Left lung (tissue), 14 donors: ENCODE measurements at places on chromosomes 4 and X. TPM values are rescaled to one million over a fixed set of nuclear protein-coding genes. Genes with fewer than 3 reads are reported as not detected.

DNA sequence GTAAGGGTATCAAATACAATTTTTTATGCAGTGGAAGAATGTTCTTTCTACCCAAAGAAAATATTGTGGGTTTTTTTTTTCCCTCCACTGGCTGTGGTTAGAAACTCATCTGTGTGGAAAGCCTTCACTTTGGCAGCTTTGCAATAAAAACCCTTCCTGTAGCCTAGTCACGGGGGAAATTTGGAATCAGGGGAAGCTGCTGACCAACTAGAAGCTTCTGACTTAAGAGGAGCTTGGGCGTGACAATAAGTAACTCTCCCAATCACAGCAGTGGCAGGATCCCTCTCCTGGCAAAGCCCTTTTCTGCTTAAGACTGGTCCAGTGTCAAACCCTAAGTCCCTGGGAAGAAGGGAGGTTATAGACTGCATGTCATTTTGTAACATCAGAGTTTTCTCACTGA, 87.9 kb downstream of the LRRC66 start:
- no peak for DNase-seq

Gene IL9R
- total RNA-seq = 1.8 TPM

Gene BCLAF3
- 14.1 TPM for total RNA-seq

DNA sequence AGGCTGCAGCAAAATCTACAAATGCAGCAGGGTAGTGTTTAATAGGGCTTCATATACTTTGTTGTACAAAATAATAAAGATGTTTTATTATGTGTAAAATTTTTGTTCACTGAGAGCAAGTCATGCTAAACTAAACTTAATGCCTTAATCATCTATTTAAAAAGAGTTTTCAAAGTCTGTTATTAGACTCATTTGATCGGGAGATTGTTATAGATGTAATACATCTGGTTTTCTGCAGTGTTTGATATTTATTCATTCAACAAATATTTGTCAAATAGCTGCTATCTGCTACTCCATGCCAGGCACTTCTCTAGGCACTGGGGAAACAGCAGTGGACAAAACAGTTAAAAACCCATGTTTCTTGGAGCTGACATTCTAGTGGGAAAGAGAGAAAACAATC, 233.6 kb downstream of the FMR1NB start:
- DNase-seq = no peak

Gene IQSEC2
- 15.6 TPM for total RNA-seq

DNA sequence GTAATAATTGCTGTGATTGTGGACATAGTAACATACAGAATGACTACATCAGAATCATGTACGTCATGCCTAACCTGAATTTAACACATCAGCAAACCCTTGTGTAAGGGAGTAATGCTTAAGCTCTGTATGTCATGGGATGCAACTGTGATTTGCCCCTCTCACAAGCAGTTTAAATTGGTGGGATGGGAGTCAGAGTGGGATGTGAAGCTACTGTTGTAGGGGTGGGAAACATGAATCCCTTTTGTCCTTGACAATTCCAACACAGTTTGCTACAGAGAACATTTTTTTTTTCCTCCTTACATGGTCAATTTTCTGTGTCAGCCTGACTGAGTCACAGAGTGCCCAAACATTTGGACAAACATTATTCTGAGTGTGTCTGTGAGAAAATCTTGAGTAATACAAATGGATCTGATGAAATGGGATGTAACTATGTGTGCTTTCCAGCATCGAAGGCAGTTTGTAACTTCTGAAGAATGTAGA, 392.8 kb downstream of the GPM6A start:
- DNase-seq = no peak

Gene GAGE12E
- not detected for total RNA-seq

Gene TMPRSS11B
- not detected for total RNA-seq

GRCh38 chr4:52825460-52826090, 36.5 kb upstream of the RASL11B start:
- no peak for DNase-seq

GRCh38 chr4:187910741-187911140, 84.8 kb upstream of the ZFP42 start:
- no peak for DNase-seq

GRCh38 chrX:134990801-134991481, at the start of gene SMIM10:
Gene SMIM10, plus strand, starts transcription at chrX:134990991. Its CDS starts 105 bp downstream, at chrX:134991096.
- DNase-seq = peak; percentile 49

Gene ANAPC10
- 16.0 TPM for total RNA-seq

- no peak for DNase-seq
These were observed 15.1 kb downstream of the RAI2 start for GRCh38 chrX:17846045-17846444.

DNA sequence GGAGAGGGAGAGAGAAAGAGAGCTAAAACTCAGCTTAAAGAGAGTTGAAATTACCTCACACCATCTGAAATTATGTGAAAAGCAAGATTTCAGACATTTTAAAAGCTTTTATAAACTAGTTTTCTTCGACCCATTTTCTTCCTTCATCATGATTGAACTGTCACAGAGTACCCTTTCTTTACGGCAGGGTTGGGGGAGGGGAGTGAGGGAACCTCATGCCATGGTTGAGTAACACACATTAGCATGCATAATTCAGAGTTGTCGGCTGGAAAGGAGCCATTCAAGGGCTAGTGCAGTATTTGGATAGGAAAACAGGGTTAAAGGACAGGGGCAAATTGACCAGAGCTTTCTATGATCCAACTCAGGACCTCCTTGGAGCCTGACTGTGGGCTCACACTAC, 46.2 kb downstream of the PCDH19 start:
- no peak for DNase-seq

GRCh38 chrX:44415639-44416386, 72.3 kb upstream of the EFHC2 start:
- no peak for DNase-seq

Gene LDB2
- 74.0 TPM for total RNA-seq

DNA sequence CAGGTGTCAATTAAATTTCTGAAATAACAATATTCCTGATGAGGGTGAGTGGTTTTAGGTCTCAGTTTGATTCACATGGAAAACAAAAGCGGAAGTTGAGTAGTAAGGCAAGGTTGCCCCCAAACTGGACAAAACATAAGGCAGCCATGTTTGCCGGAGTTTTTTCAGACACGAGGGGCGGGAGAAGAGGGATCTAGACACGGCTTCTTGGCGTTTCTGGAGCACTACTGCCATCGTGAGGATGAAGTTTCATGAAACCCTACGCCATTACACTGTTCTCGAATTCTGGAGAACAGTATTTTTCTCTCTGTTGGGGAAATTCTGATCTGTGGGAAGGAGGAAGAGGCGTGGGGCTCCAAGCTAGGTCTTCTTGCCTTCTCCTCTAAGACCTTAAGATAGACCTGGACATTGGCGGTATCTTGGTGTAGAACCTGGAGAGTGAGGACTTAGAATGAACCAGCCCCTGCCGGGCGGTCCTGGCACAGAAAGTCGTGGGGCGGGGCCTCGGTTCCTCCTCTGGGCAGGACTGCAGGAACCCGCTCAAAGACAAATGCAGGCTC, 160.3 kb downstream of the OR13H1 start:
- DNase-seq = no peak

DNA sequence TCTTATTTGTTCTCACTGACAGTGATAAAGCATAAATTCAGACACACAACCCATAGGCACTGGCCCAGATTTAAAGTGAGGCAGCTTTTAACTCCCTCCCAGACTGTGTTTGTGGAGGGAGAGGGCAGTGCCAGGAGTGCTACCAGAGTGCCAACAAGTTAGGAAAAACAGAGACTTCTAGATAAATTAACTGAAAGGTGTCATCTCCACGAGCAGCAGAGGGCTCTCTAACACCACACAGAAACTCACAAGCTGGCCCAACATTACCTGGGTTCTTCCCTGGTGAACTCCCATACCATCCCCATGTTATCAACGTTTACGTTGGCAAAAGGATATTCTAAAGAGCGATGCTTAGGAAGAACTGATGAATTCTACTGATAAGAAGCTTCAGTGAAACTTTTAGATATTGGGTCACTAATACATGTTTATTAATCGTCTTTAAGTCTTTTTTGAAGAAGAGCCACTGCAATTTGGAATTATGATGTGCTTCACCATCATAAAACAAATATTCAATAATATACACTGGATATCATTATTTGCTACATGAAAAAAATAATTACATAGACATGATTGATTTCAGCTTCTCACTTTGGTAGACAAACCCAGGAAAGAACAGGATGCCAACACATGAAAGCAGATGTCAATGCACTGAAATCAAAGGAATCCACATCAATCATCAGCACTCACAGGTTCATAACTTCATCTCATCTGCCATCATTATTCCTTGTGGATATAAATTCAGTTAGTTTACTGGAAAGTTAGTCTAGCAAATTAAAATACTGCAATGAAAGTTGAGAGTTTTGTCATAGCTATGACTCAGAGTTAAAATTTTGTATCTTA, 121.2 kb upstream of the NAP1L5 start:
- DNase-seq = no peak

GRCh38 chr4:113822555-113823290, 61.2 kb upstream of the CAMK2D start:
- no peak for DNase-seq

Gene OTOP1
- total RNA-seq = not detected

- DNase-seq = no peak
These were observed 129.2 kb upstream of the PAK3 start for GRCh38 chrX:110966839-110967238.

GRCh38 chr4:144709159-144709558, 63.2 kb downstream of the HHIP start:
- no peak for DNase-seq

Gene IGSF1
- not detected for total RNA-seq

Gene IDUA
- 46.8 TPM for total RNA-seq

GRCh38 chr4:152099061-152099425, 338.2 kb upstream of the GATB start:
- DNase-seq = no peak

DNA sequence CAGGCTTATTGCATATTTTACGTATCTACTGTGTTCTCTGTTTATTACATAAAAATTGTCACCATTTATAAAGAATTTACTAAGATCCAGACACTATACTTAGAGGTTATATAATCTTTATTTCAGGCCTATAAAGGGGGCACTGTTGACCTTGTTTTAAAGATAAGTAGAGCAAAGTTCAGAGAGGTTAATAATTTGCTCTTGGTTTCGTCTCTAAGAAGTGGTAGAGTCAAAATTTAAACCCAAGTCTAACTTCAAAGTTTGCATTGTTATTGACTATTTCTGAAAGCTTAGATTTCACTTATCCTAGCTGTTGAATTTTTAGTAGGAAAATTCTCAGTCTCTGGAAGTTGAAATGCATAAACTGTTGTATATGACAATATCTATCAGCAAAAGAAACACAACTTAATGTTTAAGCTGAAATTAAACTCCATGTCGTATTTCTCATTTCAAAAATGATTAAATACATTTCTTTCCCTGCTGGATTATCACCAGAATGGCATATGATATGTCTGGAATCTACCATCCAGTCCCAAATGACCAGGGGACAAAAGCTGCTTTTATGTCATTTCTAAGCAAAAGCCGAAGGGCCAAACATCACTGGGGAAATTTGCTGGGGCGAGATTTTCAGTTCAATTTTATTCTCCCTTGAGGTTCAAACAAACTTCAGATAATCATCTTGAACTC, 138.4 kb downstream of the SLC7A11 start:
- no peak for DNase-seq

Gene STPG2
- total RNA-seq = 0.76 TPM

- no peak for DNase-seq
These were observed 229.2 kb upstream of the ARSJ start for GRCh38 chr4:114208574-114209151.

GRCh38 chr4:182923366-182923765, 6.2 kb upstream of the DCTD start:
- no peak for DNase-seq

GRCh38 chr4:113880240-113881028, 99.0 kb downstream of the ARSJ start:
- DNase-seq = no peak
